ENCODE measurements at places on chromosomes 3 and 15.

- no peak for DNase-seq
Observed at GRCh38 chr3:134776518-134776917, 18.5 kb upstream of the EPHB1 start.

DNA sequence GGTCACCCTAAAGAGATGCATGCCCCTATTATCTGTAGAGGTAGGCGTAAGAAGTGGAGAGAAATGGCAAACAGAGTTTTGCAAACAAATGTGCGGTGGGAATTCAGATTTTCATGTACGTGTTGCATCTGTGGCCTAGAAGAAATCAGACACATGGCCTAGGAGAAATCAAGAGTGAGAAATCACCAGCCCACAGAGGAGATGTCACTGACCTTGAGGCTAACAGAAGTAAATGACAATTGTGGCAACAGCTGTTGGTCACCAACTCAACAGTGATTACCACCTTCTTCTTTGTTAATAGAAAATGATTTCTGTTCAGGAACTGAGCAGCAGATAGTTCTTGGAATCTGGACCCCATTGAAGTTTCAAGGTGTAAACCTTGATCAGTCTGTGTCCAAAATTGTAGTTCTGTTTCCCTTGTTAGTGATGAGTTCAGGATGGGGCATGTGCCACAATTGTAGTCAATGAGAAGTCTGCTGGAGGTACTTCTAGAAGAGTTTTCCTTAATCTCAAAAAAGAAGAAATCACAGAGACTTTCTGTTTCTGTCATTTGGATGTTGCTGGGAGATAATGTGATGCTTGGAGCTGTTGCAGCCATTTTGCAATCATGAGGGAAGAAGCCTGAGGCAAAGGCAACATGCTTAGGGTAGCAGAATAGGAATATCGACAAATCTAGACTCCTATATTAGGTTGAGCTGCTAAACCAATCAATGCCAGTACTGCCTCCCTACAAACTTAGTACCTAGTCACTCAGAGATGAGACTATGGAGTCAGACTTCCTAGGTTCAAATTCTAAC is 34.3 kb upstream of the RFTN1 start:
- DNase-seq: no peak

DNA sequence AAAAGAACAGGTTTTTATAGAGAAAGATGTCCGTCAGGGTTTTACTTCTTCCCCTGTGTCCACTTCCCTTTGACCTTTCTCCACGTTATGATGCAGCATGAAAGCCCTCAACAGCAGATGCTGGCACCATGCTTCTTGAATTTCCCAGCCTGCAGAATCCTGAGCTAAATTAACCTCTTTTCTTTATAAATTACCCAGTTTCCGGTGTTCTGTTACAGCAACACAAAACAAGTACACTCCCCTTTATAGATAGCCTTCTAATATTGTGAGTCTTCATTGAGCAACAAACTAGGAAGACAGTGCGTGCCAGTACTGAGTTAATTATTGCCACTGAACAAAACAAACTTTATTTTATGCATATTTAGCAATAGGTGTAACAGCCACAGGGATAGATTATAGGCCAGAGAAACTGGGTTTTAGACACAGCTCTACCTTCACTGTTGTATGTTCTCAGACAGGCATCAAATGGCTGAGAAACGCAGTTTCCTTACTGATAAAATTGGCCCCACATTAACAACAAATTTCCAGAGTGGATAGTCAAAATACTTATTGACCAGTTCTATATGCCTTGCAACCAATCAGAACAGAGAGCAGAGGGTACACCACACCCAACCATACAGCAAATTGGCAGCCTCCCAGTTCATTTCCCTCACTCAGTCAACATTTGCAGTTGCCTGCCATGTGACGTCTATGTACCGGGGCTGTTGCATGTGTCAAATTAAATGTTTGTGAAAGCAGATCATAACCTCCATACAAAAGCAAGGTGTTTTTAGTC is 14.4 kb upstream of the TBL1XR1 start:
- no peak for DNase-seq

DNA sequence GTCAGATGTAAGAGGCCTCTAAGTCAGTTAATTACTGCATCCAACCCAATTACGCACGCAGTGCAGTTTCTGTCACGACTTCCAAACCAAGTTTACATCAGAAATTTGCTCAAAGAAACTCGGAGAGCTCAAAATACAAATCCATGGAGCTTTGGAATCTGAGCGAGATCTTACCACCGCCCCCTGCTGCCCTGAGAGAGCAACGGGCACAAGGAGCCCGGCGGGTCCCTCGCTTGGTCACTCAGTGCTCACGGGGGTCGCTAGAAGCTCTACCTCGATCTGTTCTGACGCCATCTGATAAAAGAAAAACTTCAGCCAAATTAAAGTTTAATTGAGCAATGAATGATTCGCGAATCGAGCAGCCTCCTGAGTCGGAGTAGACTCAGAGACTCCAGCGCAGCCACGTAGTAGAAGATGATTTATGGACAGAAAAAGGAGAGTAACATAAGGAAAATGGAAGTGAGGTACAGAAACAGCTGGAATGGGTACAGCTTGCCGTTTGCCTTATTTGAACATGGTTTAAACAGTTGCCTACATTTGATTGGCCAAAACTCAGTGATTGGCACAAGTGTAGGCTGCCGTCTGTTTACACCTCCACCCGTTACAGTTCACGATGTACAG is 232.7 kb upstream of the ATP10A start:
- no peak for DNase-seq

GRCh38 chr3:125002414-125003368 is 53.1 kb downstream of the HEG1 start:
- DNase-seq: no peak

DNA sequence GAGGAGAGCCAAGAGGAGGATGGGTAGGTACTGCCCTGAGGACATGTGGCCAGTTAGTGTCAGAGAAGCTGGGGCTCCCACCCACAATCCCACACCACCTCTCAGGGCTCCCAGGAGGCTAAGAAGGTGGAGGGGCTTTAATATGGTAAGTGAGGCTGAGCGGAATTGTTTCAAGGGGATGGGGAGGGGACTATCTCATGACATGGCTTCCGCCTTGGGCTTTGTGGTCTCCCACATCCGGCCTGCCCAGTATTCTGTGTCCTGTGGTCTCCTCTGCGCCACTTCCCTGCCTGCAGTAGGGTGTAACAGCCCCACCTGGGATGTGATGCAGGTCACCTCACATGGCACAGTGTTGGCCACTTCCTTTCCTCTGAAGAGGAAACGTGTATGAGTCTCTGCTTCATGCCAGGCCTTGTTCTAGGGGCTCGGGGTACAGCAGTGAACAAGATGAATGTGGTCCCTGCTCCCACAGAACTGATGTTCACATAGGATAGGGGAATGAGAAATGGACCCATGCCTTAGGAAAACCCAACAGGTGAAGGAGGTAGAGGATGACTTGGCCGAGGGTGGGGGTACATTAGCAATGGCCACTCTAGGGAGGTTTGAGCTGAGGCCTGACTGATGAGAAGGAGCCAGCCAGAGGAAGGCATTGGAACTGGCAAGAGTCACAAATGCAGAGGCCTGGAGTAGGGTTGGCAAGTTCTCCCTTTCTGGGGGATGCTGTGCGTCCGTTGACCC is 3.2 kb downstream of the NEIL1 start:
- DNase-seq: peak; percentile 58

DNA sequence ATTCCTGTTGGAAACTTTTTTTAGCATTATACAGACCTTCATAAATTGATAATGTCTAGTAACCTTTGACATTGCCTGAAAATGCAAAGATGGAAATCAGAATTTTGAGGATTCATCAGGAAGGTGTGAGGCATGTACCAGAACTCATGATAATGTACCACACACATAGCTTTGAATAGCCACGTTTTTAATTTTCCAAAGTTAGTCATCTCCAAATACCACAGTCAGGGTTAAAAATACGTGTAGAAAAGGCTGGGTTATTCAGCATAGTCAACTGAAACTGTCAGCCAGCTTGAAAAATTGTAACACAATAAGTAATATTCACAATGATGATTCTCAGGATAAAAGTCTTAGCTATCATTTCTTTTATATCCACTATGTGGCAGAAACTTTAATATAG is 102.0 kb upstream of the THRB start:
- DNase-seq: no peak

All from stimulated activated CD4-positive, alpha-beta T cell treated with anti-CD3 and anti-CD28 coated beads, Interleukin-15, amount 100 ng/mL, for 48 hours (primary cell).